ENCODE measurements at places on chromosomes 1 and 21.

DNA sequence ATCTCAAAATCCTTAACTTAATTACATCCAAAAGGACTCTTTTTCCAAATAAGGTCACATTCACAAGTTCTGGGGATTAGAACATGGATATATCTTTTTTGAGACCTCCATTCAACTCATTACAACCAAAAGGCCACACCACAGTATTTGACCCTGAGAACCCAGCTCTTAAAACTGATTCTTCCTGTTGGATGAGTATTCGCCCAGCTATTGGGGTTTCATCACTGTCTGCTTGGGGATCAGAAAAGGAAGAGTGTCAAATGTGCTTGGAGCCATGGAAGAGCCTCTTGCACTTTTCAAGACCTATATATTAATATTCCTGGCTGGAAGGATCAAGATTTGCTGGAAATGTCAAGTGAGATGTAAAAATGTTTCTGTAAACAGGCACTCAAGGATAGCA is 5.4 kb upstream of the TINAGL1 start:
- no peak for DNase-seq

- no peak for DNase-seq
These were observed 222.0 kb downstream of the SETD4 start for GRCh38 chr21:35838350-35838749.

- no peak for DNase-seq
These were observed 32.0 kb downstream of the CAMK2N1 start for GRCh38 chr1:20454004-20454403.

GRCh38 chr21:27371115-27371974 is 404.5 kb upstream of the ADAMTS5 start:
- no peak for DNase-seq

- no peak for DNase-seq
These were observed 162.5 kb upstream of the B3GALT2 start for GRCh38 chr1:193348769-193349535.

- DNase-seq = no peak
These were observed 19.5 kb downstream of the ETS2 start for GRCh38 chr21:38825269-38825668.

Measured in stimulated activated naive CD8-positive, alpha-beta T cell treated with anti-CD3 and anti-CD28 coated beads, Interleukin-15, amount 100 ng/mL, for 72 hours (primary cell).